ENCODE measurements at places on chromosomes 7 and 10.

DNA sequence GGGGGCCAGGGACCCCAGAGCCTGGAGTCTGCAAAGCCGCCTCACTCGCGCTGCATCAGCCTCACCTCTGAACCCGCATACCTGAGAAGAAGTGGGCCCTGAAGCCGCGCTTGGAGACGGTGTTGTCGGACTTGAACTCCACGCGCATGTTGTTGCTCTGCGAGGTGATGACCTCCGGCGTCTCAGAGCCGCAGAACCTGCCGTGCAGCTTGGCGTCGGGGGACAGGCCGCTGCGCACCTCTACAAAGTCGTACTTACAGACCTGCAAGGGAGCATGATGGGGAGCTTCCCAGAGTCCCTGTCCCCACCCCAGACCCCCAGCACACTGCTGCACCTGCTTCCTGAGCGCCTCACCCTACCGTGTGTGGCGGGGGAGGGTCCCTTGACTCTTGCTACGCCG is 25.7 kb upstream of the OPALIN start:
- DNase-seq, result no peak

GRCh38 chr7:139829025-139829774 is at the start of gene TBXAS1:
TBXAS1 (plus strand) TSS chr7:139829264; CDS start chr7:139829391, 127 bp downstream.
- DNase-seq, result no peak

GRCh38 chr7:106775552-106775936 is 89.5 kb upstream of the PIK3CG start:
- DNase-seq, result peak; percentile 72

- DNase-seq, result no peak
Measured at GRCh38 chr7:138663725-138664710, 37.1 kb downstream of the SVOPL start.

DNA sequence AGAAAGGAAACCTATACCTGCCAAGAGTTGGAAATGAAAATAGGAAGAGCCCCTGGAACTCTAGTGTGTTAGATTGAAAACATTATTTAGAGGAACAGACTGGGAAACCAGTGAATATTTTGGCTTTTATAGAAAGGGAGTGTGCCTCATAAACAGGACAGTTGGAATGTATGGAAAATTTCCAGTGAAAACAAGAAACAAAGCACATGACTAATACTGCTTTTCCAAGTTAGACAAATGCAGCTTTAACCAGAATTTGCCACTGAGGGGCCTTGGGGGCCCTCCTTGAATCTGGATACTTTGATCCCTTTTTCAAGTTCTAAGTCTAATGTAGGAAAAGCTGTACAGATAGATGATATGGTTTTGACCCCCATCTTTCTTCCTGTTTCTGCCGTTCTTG is 21.2 kb downstream of the ITGB8 start:
- DNase-seq, result peak; percentile 72

DNA sequence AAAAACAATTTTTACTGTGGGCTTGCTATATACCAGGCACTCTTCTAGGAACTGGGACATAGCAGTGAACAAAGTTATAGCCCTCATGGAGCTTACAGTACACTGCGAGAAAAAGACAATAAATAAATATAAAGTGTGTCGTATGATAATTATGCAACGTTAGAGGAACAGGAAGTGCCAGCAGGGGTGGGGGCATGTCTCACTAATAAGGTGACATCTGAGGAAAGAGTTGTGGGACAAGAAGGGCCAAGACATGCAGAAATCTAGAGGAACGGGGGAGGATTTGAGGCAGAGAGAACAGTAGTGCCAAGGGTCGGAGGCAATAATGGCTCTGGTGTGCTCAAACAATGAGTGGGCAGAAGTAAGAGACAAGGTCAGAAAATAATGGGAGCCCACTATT is 52.8 kb downstream of the LMBR1 start:
- DNase-seq, result no peak

- DNase-seq, result no peak
Measured at GRCh38 chr7:95539426-95539825, 53.7 kb downstream of the ASB4 start.

GRCh38 chr7:148362541-148362940 is 228.0 kb upstream of the C7orf33 start:
- DNase-seq, result no peak

DNA sequence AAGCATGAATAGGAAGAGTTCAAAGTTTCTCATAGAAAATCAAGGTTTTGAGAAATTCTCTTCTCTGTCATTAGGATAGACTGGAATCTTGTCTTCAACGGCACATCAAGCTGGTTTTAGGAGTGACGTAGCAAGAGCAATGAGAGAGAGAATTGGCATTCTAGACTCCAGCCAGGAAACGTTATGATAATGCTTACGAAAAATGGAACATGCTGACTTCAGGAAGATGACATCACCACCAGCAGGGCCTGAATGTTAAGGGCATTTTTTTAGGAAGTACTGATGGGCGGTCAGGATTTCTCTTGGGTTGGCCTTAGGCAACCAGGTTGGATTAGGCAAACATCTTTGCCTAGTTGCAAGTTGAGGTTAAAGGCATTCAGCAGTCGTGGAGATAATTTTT is 213.2 kb upstream of the CTBP2 start:
- DNase-seq, result no peak

DNA sequence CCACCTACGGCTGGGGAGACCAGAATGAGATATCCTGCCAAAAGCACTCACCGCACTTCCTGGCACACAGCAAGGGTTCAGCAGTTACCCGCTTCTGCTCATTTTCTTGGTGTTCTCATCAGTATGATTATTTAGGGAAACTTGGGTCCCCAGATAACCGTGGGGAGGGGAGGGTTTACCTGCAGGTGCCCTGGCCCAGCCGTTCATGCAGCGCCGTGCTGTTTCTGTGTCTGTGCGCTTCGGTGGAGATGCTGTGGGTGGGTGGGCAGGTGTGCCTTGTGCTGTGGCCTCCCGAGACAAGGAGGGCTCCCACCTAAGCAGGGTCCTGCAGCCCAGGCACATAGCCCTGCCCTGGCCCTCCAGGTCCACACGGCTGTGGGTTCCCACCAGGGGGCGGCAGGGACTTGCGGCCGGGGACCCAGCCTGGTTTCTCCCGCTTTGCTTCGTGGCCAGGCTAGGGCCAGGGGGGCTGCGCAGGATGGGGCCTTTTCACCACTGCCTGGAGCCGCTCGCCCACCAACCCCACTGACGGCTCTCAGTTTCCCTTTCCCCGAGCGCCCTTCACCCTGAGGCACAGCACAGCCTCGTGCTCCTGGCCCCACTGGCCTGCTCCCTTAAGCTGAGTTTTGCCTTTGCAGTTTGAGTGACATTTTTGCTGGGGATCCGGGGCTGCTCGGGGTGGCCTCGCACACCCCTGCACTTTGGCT is 78.5 kb downstream of the LHPP start:
- peak; percentile 23 for DNase-seq

DNA sequence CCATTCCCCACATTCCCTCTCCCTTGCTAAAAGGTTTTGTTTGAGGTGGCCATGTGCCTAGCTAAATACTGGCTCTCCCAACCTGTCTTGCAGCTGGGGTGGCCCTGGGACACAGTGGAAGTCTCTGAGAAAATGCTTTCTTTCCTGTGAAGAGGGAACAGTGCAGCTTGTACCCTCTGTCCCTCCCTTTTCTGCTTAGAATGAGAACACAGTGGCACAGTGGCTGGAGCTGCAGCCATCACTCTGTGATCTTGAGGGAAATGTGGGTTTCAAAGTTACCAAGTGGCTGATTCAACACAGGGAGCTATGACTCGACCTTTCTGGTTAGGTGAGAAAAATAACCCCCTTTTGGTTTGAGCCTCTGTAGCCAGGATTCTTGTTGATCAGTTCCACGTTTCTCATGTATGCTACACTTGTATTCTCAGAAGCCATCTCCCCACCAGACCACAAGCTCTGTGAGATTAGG is 62.7 kb upstream of the CARD11 start:
- no peak for DNase-seq

- peak; percentile 58 for DNase-seq
Measured at GRCh38 chr7:76108540-76109233, 60.8 kb downstream of the MDH2 start.

- DNase-seq, result peak; percentile 70
Measured at GRCh38 chr10:78768041-78768835, 300.5 kb upstream of the ZMIZ1 start.

- no peak for DNase-seq
Measured at GRCh38 chr10:62893036-62893435, 76.9 kb upstream of the EGR2 start.

DNA sequence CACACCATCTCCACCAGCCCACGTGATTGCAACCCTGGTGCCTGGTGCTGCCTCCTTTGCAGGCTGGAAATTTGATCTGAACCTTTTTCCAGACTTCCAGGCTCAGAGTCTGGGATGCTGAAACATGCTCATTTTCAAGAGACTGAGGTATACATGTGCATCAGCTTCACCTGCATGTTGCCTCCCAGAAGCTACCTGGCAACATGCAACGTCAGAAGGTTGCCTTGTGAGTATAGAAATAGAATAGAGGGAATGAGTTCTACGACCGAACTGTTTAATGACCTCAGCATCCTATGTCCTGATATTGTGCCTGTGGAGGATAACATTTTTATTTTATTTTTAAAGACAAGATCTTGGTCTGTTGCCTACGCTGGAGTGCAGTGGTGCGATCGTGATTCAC is 1.9 kb upstream of the ZNF212 start:
- no peak for DNase-seq

DNA sequence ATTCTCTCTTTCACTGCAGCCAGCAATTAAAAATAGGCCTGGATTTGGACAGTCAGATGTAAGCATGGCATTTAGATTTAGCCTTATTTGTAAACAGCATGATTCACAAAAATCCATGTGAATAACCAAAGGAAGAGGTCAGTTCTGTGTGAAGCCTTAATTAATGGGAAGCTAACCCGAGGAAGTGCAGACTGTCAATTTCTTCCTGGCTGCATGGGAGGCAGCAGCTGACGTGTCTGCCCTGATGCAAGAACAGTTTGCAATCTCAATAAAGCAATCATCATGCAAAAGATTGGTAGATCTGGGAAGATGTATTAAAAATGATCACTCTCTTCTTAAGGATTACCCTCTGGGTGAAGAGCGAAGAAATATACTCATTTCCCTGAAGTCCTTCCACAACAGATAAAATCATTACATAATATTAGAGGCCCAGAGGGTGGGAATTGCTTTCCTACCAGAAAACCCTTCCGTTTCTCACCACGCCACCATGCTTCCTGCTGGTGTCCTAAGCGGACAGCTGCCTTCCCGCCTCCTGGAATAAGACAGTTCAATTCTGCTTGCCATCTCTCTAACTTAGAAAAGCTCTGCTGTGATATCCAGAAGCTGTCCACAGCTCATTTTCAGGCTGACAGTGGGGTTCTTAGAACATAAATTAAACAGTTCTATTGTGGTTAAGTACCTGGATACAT is 526.7 kb upstream of the NRP1 start:
- DNase-seq, result no peak

DNA sequence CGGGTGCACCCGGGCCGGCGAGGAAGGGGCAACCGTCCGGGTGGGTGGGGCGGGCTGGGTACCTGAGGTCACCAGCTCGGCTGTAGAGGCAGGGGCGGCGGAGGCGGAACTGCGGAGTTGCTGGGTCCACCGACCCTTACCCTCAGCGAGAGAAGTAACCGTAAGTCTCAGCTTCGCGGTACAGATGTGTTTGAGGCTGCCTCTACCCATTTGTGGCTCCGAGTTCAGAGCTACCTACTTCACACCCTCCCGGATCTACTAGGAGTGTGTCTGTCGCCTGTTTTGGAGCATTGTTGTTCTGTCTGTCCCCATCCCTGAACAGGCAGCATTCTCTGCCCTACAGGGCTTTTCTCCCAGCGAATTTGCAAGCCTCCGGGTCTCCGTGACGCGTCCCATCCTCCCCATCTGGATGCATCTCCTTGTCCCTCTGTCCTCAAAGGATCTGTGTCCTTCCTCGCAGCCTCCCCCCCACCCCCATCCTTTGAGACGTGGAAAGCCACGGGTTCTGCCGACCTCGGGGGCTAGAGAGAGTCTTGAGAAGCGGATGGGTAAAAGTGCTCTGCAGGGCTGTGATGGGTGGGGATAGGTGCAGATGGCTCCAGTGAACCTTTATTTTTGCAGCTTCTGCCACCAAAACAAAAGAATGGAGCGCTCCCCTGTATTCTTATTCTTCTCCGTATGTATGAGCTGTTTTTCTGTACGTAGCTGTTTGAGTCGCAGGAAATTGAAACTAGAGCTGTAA is 757 bp downstream of the ANKIB1 start:
- no peak for DNase-seq

All from fibroblast of upper back skin (primary cell).